ENCODE measurements at places on chromosomes 5 and 9.

GRCh38 chr5:149641000-149641576 lies 59.8 kb downstream of the ARHGEF37 start:
- DNase-seq: no peak

DNA sequence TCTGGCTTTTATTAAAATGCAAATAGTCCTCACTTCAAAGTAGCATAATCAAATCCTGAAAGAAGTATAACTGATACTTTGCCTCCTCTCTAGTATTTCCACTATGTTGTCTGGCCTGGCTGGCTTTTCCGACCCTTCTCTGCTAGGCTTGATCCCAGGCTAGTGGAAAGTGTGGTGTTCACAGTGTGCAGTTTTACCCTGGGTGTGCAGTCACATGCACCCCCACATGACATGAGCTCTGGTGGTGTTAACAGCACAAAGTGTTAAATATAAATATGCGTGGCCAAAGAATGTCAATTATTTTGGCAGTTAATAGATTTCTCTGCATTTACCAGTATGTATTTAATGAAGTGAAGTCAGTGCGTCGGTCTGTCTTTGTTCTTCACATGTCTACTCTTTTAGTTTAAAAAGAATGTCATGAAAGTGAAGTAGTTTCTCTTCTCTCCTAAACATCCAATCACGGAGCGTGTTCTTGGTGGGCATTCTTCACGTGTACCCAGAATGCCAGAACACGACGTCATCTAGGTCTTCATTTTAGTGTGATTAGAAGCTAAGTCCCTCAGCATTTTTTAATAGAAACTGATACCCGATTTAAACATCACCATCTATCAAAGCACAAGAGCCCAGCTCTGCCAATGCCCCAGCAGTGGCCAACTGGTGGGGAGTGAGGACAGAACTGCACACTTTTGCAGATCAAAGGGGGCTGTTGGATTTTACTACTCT lies 286.4 kb downstream of the FANCC start:
- no peak for DNase-seq

DNA sequence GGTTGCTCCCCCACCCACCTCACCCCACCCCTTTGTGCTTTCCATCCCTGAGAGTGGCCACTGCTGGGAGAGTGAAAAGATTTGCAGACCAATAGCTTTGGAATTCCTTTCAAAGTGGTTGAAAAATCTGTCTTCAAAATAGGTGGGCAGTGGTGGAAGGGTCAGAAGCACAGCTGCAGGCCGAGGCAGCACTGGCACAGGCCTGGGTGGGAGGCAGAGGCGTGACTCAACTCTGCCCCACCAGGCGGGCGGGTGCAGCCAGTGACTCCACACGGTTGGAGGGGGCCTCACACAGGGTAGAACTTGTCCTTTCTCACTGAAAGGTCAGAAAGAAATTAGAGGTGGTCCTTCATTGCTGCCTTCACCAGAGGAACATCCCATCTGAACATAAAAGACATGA lies 214.9 kb upstream of the TBCA start:
- DNase-seq: no peak

- no peak for DNase-seq
These were observed 173.9 kb upstream of the TNC start for GRCh38 chr9:115291841-115292240.

DNA sequence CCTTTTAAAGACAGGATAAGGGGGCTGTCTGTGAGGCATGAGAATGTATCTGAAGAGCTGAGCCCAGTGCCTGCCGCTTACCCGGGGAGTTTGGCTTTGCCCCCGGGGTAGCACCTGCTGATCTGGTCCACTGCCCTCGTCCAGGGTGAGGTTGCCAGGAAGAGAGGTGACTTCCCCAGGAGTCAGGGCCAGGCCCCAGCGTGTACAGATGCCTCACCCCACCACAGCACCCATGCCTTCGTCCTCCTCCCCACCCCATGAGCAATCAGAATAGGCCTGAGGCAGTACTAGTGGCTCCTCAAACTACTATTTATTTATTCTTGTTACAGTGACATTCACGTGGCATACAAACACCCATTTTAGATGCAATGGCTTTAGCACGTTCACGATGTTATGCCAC lies 15.7 kb upstream of the AIF1L start:
- DNase-seq: no peak

- DNase-seq: no peak
These were observed 237.7 kb upstream of the MEF2C start for GRCh38 chr5:89120719-89121118.

GRCh38 chr9:81552581-81552991 lies 136.8 kb downstream of the TLE1 start:
- no peak for DNase-seq

DNA sequence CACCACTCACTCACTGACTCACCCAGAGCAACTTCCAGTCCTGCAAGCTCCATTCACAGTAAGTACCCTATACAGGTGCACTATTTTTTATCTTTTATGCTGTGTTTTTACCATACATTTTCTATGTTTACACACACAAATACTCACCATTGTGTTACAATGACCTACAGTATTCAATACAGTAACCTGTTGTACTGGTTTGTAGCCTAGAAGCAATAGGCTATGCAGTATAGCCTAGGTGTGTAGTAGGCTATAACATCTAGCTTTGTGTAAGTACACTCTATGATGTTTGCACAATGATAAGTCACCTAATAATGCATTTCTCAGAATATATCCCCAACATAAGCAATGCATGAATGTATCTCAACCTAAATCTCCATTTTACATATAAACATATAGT lies 541.1 kb downstream of the NR2F1-AS1 start:
- no peak for DNase-seq

- no peak for DNase-seq
These were observed 212.4 kb downstream of the RFK start for GRCh38 chr9:76181781-76182180.

DNA sequence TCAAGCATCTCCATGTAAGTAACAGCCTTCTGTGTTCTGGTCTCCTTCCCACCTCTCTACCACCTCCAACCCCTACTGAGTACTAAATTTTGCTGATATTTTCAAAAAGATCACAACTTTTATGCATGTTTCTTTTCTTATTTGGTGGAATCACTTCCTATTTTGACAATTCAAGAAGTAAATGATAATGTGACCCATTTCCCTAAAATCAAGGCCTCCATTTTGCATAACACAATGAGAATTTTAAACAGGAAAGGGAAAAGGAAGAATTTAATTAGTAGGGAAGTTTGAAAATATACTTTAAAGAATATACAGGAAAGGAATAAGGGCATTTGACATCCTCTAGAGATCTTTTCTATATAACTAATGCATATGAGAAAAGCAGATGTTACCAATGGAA lies 212.9 kb upstream of the RASA1 start:
- DNase-seq: no peak

- DNase-seq: no peak
These were observed 187.6 kb upstream of the MAST4 start for GRCh38 chr5:66408576-66408975.

DNA sequence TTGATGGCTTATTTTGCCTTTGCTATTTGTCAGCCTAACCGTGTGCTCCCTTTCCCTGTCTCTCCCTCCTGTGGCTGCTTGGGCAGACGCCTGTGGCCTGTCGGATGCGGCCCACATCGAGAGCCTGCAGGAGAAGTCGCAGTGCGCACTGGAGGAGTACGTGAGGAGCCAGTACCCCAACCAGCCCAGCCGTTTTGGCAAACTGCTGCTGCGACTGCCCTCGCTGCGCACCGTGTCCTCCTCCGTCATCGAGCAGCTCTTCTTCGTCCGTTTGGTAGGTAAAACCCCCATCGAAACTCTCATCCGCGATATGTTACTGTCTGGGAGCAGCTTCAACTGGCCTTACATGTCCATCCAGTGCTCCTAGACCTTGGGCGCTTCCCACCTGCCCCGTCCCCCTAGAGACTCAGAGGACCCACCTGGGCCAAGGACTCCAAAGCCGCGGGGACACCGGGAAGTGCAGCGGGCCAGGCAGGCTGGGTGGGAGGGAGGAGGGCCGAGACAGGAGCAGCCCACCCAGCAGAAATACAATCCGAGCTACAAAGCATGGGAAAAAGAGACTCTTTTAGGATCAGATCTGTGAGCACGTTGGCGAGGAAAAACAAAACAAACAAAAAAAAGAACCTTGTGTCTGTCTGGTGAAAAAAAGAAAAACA lies 10.6 kb downstream of the NR2F1 start:
- no peak for DNase-seq

- DNase-seq: no peak
These were observed 132.4 kb downstream of the ADAMTS2 start for GRCh38 chr5:179212870-179213269.

GRCh38 chr9:135474915-135475314 lies 4.7 kb upstream of the PPP1R26 start:
- DNase-seq: no peak

GRCh38 chr5:83711982-83712601 lies 8.6 kb downstream of the HAPLN1 start:
- no peak for DNase-seq

DNA sequence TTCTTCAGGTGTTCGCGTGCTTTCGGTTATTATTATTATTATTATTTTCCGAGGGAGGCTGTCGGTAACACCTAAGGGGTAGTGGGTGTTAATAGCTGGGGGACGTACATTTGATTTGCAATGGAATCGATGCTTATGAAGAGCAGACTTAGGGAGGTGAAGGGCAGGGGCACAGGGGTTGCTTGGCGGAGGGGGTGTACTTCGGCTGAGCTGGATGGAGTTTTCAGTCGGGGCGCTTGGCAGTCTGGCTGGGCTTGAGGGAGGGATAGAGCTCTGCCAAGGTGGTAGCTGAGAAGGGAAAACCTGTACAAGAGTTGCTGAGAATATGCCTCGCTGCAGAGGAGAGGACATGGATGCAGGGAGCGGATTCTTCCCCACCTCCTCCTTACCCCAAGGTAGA lies 617 bp upstream of the PTPRD start:
- DNase-seq: no peak

DNA sequence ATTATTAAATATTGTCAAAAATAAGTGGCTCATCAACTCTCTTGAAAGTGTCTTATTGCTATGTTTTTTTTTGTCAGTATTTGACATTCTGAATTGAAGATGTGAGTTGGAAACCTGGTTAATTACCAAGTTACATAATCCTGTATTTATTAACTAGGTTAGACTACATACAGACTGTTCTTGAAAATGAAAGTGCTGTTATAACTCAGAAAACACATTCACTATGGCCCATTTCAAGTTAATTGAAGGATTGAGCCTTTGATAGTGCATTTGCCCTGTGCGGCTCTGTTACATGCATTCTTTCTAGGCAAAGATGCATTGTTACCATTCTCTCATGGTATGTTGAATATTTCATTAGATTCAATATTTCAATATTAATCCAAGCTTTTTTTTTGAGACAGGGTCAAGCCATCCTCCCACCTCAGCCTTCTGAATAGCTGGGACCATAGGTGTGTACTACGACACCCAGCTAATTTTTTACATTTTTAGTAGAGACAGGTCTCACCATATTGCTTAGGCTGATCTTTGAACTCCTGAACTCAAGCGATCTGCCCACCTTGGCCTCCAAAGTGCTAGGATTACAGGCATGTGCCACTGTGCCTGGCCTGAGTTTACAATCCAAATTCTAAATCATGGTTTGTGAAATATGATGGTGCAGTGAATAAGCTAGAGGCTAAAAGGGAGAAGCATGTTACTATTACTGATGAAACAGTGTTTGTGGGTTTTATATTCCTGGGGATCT lies 10.0 kb downstream of the CTNNA1 start:
- no peak for DNase-seq

All from T-helper 1 cell (primary cell).